Iris pigment epithelial cell (primary cell): ENCODE measurements at places on chromosomes 3 and 15.

DNA sequence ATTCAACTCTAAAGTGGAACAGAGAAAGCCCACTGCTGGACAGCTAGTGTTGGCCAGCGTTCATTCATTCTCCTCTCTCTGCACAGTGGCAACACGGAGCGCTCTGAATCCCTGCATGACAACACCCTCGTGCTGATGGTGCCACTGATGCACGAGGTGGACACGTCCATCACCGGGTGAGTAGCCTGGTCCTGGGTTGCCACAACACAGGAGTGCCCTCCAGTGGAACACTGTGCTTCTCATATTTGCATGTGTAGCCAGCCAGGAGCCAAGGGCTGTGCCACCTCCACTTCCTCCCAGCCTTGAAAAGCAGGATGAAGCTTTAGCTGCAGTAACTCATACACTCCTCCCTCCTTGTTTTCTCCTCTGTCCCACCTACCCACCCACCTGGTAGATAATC, 120.0 kb upstream of the CTDSPL start:
- peak; percentile 6 for DNase-seq

GRCh38 chr15:35306361-35306981, 221.4 kb upstream of the NANOGP8 start:
- DNase-seq: peak; percentile 85

DNA sequence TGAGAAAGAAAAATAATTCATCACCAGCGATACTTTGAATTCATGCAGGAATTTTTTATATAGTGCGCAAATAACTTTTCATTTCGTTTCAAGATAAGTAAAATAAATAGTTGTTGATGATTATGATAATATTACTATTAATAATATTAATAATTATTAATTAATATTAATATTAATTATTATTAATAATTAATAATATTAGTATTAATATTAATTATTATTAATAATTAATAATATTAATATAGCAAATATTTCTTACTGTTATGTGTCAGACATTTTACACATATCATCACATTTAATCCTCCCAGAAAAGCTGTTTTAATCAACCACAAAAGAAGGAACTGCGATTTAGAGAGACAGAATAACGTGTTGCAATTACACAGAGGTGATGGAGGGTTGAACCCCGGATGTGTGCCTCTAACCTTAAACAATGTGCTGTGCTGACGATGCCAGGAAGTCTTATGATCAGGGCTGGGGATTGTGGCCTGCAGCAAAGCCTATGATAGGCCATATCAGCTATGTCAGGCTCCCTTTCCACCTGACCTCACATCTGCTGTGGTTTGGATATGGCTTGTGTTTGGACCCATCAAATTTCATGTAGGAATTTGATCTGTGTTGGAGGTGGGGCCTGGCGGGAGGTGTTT, 263.5 kb upstream of the NR2F2 start:
- DNase-seq: peak; percentile 33

DNA sequence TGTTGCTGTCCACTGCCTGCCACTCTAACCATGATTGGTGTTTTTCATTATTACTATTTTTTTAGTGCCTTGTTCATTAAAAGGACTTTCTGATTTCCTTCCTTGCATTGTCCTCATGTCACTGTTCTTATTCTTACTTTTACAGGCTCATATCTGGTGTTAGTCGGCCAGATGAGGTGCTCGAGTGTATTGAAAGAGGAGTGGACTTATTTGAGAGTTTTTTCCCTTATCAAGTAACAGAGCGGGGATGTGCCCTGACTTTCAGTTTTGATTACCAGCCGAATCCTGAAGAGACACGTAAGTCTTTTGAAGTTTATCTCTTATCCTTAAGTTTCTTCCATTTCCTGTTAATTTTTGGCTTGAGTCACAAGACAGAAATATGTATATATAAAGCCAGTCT, 23.2 kb downstream of the QTRT2 start:
- DNase-seq: peak; percentile 78
